Stromal cell of bone marrow (primary cell): ENCODE measurements at places on chromosomes 12 and 14.

GRCh38 chr14:100504372-100505078, 82.7 kb downstream of the BEGAIN start:
- DNase-seq: no peak

DNA sequence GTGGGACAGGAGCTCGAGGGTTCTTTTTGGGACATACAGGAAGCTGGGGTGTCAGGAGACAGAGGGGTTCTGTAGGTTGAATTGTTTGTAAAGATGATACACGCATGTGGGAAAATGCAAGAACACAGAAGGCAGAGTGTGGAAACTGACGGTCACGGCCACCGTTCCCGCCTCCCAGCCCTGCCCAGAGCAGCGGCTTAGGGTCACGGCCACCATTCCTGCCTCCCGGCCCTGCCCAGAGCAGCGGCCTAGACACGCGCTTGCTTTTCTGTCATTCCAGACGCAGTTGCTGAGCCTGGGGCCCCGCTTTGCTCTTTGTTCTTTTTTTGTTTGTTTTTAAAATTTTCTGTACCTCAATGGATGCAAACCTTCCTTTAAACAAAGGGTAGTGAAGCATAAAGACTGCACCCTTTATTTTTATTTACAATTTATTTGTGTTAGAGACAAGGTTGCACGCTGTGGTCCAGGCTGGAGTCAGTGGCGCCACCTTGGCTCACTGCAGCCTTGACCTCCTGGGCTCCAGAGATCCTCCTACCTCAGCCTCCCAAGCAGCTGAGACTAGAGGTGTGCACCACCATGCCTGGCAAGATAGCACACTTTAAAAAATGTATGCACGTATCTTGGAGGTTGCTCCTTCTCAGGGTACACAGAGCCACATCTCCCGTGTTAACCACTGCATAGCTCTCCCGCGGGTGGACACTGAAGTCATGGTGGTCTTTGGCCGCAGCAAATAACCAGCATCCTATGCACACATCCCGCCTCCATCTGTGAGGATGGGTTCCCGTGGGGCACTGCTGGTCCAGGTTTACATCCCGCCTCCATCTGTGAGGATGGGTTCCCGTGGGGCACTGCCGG, 142.3 kb downstream of the ADGRD1 start:
- no peak for DNase-seq

DNA sequence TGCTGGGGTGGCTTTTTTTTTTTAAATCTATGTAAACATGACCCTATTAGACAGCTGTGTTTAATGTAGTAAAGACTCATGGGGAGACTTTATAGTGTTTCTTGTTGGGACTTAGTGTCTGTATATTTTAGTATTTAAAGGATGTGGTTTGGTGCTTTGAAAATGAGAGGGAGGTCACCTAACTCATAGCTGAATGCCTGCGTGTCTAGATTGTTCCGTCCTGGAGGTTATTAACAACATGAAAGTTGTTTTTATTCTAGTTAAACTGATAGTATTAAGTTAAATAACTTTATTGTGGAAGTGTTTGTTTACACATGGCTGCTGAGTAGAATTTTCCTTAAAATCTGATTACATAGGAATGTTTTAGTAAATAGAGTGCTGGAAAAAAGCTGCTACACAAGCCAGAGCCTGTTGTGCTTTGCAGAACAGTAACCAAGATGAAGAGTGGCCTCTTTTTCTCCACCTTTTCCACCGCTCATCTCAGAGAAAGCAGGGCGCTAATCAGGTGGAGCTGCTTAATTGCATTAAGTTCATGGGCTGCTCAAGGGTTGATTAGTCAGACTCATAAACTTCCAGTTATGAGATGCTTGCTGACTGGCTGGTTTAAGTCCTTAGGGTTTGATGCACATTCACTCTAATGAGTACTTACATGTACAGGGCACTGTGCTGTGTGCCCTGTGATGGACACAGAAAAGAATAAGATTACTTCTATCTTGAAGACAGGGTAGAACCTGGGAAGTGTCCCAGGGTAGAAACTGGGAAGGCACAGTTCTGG, 62.7 kb downstream of the FBXO34 start:
- DNase-seq: no peak

DNA sequence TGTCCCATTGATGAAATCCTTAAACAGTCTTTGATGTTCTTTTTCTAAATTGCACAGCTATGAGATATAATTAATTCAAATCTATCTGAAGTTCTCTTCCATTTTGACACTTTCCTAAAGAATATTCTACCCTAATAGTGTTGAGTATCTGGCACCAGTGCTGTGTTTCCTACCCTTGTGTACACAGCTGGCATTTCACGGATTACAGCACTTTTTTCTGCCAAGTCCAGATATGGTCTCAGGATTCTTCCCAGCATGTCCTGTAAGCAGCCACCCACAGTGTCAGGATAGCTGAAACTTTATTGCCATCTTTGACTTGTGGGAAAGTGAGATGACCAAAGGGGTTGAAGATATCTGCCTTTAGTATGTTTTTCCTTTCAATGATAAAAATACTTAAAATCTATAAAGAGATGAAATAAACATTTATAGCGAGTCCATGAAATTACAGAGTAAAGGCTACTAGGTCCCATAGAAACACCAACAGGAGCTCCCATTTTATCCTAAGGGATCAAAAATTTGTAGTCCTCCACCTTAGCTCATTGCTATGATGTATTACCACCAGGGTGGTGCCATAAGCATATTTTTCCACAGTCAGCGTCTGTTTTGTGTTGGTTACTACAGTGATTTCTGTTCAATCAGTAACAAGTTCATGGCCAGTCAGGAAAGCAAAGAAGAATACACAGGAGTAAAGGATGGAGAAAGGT, 96.7 kb downstream of the TRHDE start:
- no peak for DNase-seq

GRCh38 chr14:100375266-100375962, 52.3 kb downstream of the SLC25A47 start:
- peak; percentile 85 for DNase-seq

- peak; percentile 76 for DNase-seq
Observed at GRCh38 chr14:60102389-60102788, 10.7 kb downstream of the PCNX4 start.

GRCh38 chr12:46459861-46460545, 87.4 kb upstream of the SLC38A2 start:
- DNase-seq: no peak

DNA sequence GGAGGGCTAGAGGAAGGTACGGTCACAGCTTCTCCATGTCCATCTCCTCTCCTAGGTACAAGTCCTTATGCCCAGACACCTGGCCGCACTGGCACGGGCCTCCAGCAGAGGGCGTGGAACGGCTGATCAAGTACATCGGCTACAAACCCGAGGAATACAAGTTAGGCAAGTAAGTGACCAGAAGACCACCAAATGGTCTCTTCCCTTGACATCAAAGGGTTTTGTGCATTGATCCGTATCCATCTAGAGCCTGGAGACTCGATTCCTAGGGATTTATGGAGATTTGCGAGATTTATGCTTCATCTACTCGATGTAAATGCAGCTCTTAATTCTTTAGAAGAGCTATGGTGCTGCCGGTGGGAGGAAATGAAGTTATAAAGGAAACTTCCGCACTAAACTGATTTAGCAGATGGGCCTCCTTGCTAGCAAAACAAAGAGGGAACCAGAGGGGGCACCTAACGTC, 44.2 kb downstream of the KCTD10 start:
- DNase-seq: peak; percentile 48

DNA sequence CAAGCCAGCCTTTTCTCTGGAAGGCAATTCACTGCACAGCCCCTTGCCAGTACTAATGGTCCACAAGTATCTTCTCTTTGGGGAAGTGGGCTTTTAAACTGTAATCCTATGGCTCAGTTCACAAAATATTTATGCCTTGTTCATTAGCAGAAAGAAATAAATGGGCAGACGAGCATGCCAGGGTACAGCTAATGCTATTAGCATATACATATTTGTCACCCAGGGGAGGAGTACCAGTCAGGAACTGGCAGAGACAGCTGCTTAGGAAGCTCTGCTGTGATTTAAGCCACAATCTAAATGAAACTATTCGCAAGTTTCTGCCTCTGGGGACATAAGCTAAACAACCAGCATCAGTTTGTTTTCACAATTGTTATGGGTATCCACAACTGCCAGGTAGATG, 113.4 kb upstream of the CCDC198 start:
- no peak for DNase-seq

DNA sequence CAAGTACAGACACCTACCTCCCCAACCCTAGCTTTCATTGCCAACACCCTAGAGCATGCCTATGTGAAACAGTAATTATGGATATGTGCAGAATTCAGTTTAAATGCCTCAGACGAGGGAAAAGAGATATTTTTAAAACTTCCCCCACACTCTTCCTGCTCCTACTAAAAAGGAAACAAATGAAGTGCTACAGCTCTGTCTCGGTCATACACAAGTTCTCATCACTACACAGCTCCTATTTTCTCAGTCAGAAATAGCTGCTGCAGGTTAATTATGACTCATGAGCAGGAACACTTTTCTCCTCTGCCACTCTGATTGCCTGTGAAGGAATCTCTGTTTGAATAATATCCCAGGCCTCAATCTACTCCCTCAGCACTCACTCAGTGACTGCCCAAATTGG, 703.6 kb upstream of the FLRT2 start:
- no peak for DNase-seq

GRCh38 chr12:10861366-10861765, 12.1 kb upstream of the PRR4 start:
- no peak for DNase-seq

GRCh38 chr12:53776872-53777271, 25.1 kb upstream of the CISTR start:
- DNase-seq: no peak

GRCh38 chr12:19474147-19474546, 34.9 kb downstream of the AEBP2 start:
- peak; percentile 47 for DNase-seq

DNA sequence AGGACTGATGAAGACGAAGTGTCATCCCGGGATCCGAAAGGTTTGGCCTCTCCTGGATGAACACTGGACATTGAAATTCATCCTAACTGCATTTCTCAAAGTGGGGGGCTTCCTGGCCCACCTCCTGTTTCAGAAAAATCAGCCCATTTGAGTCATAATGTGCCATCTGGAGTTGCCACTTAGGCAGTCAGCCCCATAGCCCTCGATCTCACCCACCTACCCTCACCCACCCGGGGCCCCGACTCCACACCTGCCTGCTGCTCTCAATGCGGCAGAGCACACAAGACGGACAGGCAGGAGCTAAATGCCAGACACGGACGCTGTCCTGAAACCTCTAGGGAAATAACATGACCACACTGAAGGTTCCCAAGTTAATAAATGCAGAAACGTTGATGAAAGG, 12.6 kb downstream of the DLK1 start:
- no peak for DNase-seq

GRCh38 chr12:16385782-16386646, 38.6 kb downstream of the MGST1 start:
- DNase-seq: peak; percentile 70

DNA sequence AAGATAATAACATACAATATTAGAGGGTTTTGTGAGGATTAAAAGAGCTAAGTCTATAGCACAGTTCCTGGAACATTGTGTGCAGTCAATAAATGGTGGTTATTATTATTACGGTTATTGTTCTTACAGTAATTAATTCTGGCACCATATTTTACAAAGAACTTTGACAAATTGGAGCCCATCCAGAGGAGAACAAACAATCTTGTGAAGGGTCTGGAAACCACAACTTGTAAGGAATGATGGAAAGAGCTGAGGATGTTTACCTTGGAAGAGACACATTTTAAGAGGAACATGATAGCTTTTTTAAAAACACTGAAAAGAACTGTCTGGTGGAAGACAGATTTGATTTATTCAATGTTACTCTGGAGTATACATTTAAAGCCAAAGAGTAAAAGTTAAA, 150.5 kb upstream of the KRR1 start:
- peak; percentile 70 for DNase-seq

GRCh38 chr14:95444132-95445129, 72.0 kb downstream of the SYNE3 start:
- no peak for DNase-seq

GRCh38 chr12:34287437-34287836, 265.1 kb downstream of the ALG10 start:
- DNase-seq: no peak

DNA sequence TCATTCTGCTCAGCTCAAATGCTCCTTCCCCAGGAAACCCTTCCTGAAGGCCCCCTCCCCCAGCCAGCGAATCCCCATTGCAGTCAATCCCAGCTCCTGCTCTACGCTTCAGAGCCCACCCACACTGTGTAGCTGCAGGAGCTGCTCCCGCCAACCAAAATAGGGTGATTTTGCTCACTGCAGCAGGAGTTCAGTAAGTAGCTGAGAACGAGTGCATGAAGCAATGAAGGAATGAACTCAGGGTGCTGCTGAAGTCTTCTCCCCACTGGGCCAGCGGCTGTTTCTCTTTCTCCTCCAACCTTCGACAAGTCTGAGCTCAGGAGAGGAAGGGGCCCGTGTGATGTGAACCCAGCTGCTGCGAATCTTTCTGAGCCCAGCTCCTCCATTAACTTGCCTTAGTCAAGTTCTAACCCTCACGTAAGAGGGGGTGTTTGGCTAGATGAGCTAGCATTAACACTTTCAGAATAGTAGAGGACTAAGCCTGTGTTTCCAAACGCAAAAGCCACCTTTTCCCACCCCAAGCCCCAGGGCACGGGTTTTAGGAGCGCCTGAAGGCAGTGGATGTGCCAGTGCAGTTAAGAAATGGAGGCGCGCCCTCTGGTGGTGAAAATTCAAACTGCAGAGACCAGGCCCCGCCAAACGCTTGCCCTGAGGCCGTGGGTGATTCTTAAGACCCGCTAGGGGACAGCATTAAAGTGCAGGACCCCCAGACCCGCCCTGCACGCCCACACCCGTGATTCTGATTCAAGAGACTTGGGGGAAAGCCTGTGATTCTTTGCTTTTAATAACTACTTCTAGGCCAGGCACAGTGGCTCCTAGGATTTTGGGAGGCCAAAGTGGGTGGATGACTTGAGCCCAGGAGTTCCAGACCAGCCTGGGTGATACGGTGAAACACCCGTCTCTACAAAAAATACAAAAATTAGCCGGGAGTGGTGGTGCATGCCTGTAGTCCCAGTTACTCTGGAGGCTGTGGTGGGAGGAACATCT, 11.9 kb upstream of the SERPINA4 start:
- no peak for DNase-seq

- peak; percentile 13 for DNase-seq
Observed at GRCh38 chr12:8504351-8504750, 9.0 kb upstream of the CLEC4D start.

- DNase-seq: no peak
Observed at GRCh38 chr12:131478468-131478867, 232.4 kb upstream of the SFSWAP start.

- peak; percentile 54 for DNase-seq
Observed at GRCh38 chr14:36373982-36374673, 53.7 kb upstream of the MBIP start.

GRCh38 chr12:76276499-76277151, 71.6 kb downstream of the BBS10 start:
- DNase-seq: no peak

DNA sequence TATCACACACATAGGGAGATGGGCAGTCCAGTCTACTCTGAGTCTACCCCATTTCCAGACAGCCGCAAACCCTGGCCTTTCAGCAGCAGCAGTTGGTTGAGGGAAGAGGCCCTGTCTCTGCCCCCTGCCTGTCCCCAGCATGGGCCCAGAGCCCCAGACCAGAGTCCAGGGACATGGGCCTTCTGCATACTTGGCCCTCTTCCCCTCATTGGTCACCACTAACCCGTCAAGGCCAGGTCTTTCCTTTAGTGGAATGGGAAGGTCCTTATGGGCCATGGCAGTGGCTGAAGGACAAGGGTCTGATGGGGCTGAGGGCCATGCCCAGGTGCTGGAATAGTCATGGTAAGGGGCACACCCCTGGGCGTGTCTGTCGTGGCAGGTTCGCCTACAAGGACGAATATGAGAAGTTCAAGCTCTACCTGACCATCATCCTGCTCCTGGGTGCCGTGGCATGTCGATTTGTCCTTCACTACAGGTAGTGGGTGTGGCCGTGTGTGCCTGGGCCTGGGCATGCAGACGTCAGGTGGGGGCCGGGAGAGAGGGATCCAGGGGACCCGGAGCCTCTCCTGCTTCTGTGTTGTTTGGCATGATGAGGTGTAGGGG, 39.3 kb downstream of the TMEM120B start:
- DNase-seq: no peak
